ENCODE measurements at places on chromosomes 7 and 10.

GRCh38 chr10:103839872-103840739 lies 15.3 kb downstream of the SH3PXD2A start:
- no peak for DNase-seq

DNA sequence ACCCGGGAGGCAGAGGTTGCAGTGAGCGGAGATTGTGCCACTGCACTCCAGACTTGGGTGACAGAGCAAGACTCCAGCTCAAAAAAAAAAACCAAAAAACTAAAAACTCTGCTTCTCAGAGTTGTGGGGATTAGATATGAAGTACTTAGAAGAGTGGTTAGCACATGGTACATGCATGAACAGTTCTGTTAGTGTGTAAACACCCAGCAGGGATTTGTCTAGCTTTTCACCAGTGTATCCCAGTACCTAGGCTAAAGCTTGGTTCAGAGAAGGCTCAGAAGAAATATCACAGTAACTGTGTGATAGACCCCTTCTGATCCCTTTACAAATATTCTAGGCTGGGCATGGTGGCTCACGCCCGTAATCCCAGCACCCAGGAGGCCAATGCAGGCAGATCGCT lies 9.5 kb downstream of the PPIA start:
- DNase-seq, result no peak

DNA sequence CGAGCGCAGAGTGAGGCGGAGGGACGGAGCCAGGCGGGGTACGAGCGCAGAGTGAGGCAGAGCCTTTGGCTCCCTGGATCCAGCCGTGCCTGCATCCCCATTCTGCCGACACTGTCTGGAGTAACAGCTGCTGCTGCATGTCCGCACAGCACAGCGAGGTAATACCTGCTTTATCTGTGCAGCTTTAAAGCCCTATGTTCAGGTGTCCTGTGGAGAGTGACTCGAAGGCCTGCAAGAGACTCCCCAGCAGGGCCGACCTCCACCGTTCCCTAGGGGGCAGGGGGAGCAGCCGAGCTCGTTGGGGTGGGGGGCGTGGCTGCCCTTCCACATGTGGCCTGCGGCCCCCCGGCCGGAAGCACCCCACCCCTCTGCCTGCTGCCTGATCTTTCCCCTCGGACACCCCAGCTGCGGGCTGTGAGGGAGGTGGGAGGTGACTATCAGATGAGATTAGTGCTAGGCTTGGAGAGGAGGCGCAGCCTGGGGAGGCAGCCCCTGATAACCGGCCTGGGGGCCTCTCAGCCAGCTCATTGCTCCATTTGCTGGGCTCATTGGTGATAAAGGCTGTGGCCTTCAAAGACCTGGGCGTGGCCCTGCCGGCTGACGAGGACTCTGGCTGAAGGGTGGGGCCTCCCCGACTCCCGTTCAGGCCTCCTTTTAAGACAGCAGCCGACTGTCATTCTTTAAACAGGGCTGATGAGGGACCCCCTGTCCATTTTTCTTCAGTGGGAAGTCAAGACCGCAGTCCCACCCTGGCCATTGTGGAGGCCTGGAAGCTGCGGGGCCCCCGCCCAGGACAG lies 8.0 kb downstream of the VENTX start:
- DNase-seq, result no peak

GRCh38 chr10:72127571-72127970 lies 39.2 kb upstream of the SPOCK2 start:
- no peak for DNase-seq

- DNase-seq, result no peak
Measured at GRCh38 chr10:83577421-83577820, 561.9 kb upstream of the GHITM start.

- no peak for DNase-seq
Measured at GRCh38 chr10:38094927-38095574, 914 bp downstream of the ZNF37A start.

GRCh38 chr10:88330174-88330573 lies 252.9 kb downstream of the RNLS start:
- no peak for DNase-seq

- DNase-seq, result no peak
Measured at GRCh38 chr7:47318395-47319182, 263.3 kb downstream of the TNS3 start.

DNA sequence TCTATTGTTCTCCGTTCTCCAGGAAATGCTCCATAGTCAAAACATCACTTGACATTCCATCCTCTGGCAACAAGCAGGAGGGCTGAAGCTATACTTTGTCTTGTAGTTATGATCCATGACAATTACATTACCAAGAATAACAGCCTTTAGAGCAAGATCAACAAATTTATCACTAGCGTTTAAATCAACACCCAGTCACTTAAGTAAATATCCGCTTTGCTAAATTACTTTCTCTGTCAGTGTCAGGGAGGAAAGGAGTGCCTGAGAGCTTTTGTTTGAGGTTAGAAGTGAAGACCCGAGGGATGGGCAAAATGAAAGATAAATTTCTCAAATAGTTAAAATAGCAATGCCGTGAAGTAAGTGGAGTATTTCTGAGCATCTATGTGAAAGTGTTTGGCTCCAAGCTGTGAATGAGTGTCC lies 236.1 kb upstream of the BMPER start:
- no peak for DNase-seq

DNA sequence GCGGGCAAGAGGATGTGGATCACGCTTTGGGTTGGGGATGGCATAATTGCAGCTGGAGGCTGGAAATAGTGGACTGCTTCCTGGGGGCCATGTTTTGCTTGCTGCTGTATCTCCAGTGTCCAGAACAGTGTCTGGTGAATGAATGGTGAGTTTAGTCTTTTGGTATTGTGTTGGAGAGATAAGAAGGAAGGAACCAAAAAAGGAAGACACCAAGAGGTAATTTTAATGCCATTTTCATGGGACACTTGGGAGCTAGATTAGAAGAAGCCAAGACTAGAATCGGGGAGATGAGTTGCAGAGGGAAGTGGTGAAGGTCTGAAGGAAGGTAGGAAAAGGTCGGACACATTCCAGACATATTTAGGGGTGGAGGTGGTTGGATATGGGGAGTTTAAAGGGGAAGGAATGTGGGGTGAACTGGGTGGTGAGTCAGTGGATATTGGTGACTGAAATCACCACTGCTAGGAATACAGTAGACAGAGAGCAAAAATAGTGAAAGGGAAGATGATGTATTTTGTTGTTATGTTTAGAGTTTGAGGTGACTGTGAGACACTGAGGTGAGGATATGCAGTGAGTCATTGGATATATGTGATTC lies 76.7 kb downstream of the CCNY start:
- no peak for DNase-seq

DNA sequence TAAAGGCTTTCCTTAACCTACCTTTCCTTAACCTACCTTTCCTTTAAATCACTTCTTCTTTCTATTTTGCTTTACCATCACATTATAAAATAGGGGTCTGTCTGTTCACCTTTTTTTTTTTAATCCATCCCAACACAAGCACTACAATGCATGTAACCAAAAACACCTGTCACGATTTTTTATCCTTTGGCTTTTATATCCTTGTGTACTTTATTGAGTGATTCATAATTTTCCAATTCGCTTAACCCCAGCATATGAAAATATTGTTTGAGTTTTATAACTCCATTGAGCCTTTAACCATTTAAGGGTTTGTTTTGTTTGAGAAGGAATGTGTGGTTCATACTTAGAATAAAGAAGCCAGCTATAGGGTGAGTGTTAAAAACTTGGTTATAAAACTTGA lies 132.2 kb downstream of the CHRM2 start:
- DNase-seq, result no peak

DNA sequence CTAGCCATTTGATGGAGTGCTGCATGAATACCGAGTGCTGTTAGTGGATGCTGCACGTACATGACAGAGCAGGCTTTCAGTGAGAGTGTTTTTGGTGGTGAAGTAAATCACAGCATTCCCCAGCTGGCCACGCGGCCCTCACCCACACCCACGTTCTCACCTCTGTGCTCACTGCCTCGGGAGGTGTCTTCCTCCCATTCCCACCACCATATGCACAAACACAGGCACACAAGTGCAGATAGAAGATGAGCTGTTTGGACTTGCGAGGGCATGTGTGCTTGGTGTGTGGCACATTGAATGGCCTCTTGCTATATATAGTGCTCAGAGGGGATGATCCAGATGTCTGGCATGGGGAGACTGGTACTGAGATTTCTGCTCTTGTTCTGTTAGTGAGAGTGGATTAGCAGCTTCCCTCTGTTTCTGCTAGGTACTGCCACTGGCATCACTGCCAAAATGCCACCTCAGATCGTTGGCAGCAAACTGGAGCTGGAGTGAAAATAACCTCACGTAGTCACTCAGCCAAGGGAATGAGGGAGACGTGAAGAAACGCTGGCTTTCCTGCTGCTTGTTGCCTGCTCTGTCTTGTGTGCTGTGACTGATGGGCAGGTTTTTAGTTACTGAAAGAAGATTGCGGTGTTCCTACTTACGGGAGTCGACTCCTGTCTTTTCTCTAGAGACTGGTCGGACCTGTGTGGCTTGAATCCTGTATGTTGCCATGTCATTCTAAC lies 19.1 kb downstream of the DNAJB6 start:
- no peak for DNase-seq

DNA sequence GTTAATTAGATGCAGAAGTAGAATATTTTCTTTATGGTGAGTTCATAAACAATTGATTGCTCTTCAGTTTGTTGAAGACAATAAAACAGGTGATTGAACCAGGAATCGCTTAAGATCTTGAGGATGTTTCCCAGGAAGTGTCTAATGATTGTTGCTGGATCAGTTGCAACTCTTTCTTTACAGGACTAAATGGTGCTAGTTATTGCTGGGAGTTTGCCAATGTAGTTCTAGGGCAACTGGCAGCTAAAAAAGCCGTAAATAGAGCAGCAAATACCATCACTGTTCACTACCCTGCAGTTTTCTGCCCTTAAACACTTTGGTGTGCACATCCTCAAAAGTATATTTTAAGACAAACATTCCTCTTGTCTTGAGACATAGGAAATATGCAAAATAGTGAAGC lies 119.2 kb upstream of the ANK3 start:
- DNase-seq, result no peak

GRCh38 chr7:112556633-112557032 lies 75.8 kb downstream of the LSMEM1 start:
- DNase-seq, result no peak

Measured in activated naive CD4-positive, alpha-beta T cell treated with anti-CD3 and anti-CD28 coated beads, Interleukin-2, amount 50 U/mL, for 16 hours (primary cell).